ENCODE measurements at places on chromosomes 11 and 22.

DNA sequence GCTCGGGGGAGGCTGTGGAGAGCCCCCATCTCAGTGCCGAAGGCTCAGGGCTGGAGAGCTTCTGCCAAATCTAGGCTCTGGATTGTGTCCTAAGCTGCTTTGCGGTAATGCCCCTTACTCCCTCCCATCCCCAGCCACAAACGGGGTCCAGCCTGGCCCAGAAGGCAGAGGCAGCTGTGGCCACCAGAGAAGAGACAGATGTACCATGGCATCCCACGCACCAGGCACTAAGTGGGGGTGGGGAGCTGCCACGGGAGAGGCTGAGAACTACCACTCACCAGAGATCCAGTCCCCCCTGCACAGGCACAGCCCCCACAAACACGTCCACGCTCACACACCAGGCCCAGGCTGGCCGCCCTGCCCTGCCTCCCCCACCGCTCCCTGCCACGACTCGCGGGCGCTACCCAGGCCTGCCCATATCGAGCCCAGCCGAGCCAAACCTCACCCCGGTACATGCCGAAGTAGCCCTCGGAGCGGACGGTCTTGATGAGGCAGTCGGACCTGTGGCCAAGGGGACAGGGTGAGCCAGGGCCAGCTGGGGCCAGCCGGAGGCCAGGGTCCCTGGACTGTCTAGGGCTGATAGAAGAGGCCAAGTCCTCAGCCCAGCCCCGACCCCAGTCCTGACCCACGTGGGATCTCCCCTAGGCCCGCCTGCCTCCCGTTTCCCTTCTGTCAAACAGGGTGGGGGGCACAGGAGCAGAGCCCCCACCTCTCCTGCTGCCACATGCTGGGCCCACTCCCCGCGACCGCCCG, 3.9 kb downstream of the SLC25A22 start:
- no peak for DNase-seq

GRCh38 chr11:12382451-12382850, 5.1 kb downstream of the PARVA start:
- no peak for DNase-seq

DNA sequence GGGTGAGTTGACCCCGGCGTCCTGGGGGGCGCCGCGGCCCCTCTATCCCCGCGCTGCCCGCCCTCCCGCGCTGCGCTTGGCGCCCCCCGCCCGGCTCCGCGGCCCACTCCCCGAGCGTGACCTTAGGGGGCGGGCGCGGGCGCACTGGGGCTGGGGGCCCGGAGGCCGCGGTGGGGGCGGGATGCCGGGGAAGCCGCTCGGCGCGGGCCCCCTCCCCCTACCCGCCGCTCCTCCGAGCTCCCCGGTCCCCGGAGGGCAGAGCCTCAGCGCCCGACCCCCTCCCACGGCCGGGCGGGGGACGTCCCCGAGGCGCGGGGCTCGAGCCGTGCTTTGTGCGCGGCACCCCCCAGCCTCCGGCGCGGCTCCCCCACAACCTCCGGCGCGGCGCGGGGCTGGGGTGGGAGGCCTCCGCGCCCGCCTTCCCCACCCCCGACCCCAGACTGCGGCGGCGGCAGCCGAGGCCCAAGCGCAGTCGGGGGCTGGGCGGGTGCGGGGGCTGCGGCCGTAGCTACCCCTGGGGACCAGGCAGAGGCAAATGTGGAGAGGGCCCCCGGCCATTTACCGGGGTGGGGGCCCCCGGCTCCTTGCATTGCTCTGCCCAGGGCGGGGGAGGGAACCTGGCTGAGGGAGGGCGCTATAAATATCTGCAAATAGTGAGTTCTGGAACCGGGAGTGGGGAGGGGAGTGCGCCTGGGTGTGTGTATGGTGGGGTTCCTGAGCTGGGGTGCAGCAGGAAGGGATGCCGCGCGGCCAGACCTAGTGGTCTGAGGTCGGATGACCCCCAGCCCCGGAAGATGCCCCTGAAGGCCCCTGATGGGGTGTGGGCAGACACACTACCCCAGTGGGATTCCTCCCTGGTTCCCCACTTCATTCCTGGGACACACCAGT, 988 bp downstream of the MGAT3 start:
- no peak for DNase-seq

- no peak for DNase-seq
These were observed 154.3 kb downstream of the CACNA1I start for GRCh38 chr22:39724857-39725256.

DNA sequence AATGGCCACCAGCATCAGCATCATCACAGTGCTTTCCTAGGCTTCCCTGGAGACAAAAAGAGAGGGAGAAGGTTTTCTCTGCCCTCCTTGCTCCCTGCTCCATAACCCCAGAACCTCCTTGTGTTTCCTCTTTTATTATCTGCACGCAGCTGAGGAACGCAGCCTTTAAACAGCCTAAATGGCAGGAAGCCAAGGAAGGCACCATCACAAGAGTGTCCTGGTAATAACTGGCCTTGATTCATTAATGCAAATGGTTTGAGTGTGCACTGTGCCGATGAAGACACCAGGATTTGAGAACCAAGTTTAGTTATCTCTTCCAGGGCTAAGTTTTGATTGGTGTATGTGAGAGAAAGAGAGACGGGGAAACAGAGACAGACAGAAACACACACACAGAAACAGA, 29.4 kb upstream of the DRD2 start:
- peak; percentile 86 for DNase-seq

GRCh38 chr11:87879118-87879517, 296.1 kb downstream of the RAB38 start:
- no peak for DNase-seq

- no peak for DNase-seq
These were observed at the start of gene EFEMP2 for GRCh38 chr11:65872586-65873317. TSS of gene EFEMP2 (minus strand) at chr11:65872800. CDS start at chr11:65872354, 446 bp downstream.

DNA sequence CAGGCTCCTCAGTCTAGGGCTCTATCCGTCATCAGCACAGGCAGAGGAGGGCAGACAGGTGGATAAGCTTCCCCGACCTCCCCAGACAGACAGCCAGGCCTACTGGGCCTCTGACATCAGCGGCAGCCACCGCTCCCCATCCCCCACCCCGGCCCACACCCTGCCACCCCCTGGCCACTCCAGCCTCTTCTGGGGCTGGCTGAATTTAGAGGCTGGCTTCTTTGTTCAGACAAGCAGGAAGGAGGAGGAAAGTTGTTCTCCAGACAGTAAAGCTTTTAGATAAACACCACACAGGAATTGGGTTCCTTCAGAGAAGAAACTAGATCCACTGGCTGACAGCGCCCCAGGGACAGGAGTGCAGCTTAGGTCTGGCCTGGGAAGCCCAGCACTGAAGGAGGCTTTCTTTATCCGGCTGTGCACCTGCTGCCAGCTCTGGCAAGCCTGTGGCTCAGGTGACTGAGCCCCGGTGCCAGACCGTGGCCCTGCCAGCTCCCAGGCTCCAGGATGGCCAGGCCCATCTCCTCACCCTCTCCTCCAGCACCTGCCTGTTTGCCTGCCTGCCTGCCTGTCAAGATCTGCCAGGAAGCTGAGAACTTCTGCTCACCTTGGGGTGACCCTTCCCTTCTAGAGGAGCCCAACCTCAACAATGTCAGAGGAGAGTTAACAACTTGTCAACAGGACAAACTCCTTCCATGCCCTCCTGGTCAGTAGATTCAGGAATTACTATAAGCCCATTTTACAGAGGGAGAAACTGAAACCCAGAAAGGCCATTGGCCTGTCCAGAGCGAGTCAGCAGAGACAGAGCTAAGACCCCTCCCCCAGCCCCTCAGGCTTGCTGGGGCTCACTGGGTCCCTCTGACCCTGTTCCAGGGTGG, 44.0 kb upstream of the KLHL35 start:
- peak; percentile 73 for DNase-seq

DNA sequence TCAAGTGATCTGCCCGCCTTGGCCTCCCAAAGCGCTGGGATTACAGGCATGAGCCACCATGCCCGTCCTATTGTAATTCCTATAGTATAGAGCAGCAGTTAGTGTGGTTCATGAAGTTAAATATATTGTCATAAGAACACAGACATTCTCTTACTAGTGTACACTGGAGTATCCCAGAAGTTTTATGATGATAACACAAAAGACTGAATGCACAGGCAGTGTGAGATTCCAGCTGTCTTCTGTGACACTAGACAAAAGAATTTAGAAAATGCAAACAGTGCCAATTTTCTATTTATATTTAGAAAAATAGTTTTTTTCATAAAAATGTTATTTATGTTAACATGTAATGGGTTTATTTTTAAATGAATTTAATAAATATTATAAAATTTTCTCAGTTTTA, 39.4 kb upstream of the RBX1 start:
- no peak for DNase-seq
